ENCODE measurements at places on chromosomes 5 and 9.
A peak's percentile ranks its signal among the peaks of the same experiment; 100 is the strongest.

GRCh38 chr5:140398379-140398811 is 3.2 kb upstream of the ANKHD1 start:
- no peak for DNase-seq

GRCh38 chr5:172435362-172436077 is 18.8 kb downstream of the SH3PXD2B start:
- DNase-seq: no peak

GRCh38 chr5:91638010-91638409 is 254.9 kb upstream of the ARRDC3 start:
- no peak for DNase-seq

- no peak for DNase-seq
Measured at GRCh38 chr5:73631500-73631899, 5.5 kb downstream of the ARHGEF28 start.

- peak; percentile 9 for DNase-seq
Measured at GRCh38 chr9:79471580-79472543, 99.9 kb upstream of the TLE4 start.

- DNase-seq: no peak
Measured at GRCh38 chr5:124702525-124702924, 43.9 kb downstream of the ZNF608 start.

DNA sequence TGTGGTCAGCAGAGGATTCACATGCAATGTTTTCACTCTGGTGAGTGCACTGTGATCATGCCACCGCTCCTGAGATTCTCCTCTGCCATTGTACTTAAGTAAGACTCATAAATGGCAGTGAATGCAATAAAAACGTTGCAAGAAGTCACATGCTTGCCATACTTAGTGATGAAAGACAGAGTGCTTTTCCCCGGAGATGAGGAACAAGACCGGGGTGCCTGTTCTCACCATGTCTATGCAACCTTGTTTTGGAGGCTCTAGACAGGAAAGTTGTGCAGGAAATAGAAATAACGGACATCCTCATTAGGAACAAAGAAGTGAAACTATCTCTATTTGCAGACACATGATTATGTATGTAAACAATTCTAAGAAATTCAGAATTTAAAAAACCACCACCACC is 84.7 kb upstream of the IRX2 start:
- no peak for DNase-seq

DNA sequence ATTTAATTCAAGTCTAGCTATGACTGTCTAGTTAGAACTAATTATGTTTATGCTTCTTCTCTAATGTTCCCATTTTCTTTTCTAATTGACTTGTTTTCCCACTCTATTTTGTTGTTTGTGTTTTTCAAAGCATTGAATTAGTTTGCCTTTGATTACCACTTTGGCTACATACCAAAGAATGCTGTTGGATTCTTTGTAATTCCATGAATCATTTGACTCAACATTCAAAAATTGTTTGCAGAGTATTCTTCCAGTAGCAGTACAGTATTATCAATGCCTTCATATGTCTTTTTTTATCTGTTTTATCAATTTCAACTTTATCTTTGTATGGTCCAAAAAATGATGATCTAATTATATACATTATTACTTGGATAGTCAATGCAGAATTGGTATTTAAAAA is 288.7 kb downstream of the RFX3 start:
- no peak for DNase-seq

- DNase-seq: no peak
Measured at GRCh38 chr5:177453852-177454396, 7.3 kb downstream of the PRR7 start.

GRCh38 chr9:34510497-34511468 is 12.0 kb downstream of the ENHO start:
- DNase-seq: no peak

DNA sequence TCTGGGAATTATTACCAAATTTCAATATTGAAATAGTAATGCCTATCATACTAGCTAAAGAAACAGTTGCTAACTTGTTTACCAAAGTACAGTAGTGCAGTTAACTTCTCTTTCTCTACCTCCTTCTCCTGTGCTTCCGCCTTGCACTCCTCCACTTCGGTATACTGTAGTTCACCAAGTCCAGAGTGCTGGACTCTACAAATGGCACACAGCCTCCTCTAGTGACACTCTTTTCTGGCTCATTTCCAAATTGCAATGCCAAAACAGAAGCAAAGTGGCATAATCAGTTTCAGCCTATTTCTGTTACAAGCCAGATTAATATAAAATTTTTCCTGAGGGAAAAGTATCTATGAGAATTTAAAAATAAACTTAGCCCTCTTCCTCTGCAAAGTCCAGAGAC is 86.0 kb upstream of the RASGRF2 start:
- no peak for DNase-seq

DNA sequence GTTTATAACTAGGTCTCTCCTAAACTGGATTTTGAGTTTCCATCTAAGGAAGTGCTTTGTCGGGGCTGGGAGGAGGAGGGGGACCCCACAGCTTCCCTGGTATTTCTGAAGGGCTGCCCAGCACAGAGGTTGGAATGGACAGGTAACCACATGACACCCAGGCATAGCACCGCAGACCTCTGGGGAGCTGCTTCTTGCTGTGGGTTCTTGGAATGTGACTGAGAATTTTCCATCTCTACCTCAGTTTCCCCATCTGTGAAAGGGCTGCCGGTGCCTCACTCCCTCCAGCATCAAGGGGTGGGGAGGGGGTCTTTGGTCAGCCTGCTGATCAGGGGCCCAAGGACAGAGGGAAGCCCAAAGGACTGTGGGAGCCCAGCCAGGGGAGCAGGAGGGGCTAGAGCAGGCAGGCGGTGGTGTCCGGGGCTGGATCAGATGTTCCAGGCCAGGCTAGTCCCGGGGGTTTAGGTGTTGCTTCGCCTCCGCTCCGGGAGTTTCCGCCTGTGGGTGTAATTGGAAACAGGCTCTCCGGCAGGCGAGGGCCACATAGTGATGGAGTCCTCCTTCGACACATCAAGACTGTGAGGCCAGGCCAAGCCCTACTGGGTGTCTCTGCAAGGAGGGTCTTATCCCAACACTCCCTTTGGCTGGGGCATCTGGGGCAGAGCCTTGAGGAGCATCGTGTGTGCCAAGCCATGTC is 3.3 kb downstream of the OLFML2A start:
- DNase-seq: no peak

DNA sequence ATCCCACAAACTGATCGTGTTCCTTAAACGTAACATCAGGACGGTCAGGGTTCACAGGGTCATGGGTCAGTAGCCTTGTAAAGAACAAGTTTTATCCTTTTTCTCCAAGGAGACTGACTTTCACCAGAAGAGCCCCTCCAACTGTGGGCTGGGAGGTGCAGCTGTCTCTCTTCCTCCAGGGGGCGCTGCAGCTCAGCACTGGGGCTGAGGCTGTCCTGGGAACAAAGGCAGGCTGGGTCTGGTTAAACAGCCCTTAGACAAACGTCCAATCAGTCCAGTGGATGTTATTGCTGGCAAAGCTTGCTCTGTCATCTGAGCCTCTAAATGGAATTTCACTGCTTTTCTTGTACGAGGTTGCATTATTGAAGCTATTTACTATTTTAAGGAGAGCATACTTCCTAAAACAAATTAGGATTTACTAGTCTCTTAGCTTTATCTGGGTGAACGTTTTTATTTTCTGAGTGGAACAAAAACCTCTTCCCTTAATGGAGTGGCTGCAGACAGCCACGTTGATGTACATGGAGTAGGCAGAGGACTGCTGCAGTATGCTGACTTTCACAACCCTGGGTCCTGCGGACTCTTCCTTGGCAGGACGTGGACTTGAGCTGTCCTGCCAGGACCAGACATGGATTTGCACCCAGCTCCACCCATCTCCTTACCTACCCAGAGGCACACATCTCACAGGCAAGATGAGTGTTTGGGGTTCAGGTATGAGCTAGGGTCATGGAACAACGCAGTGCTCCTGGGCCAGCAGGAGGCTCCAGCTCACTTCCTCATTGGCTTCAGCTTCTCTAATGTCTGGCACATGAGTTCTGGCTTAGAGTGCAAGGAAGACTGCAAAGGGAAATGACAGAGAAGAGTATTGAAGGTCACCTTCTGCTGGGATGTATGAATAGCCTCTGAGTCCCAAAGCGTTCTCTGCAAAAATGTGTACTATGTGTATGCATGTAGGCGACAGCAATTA is 7.8 kb downstream of the EXOSC2 start:
- peak; percentile 79 for DNase-seq

GRCh38 chr5:132813599-132814502 is 749 bp downstream of the SOWAHA start:
- DNase-seq: peak; percentile 76

GRCh38 chr5:59346982-59347381 is 546.5 kb downstream of the PDE4D start:
- no peak for DNase-seq

- peak; percentile 70 for DNase-seq
Measured at GRCh38 chr9:120742951-120743416, 28.7 kb upstream of the MEGF9 start.

Measured in iPS-NIHi11 (cell line).